ENCODE measurements at places on chromosomes 1 and 21.
A peak's percentile ranks its signal among the peaks of the same experiment; 100 is the strongest.

GRCh38 chr1:199639453-199639852, 388.1 kb upstream of the NR5A2 start:
- no peak for DNase-seq

GRCh38 chr1:180953291-180954004, 40.8 kb downstream of the KIAA1614 start:
- DNase-seq, result no peak

DNA sequence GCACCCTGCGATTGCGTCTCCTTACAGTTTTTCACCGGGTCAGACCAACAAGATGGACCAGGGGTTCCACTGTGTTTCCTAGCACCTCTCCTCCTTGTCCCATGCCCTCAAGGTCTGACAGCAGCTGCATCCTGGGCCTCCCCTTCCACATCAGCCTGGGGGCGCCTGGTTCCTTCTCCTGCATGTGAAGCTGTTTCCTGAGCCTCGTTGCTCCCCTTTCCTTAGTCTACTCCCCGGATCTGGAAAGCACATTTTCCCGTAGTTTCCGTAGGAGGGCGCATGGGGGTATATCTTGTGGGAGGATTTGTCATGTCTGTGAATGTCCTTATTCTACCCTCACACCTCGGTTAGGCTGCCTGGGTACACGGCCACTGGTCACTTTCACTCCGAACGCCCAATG, 6.1 kb downstream of the PRDM15 start:
- DNase-seq, result no peak

GRCh38 chr21:20789729-20790500, 208.3 kb upstream of the NCAM2 start:
- no peak for DNase-seq

DNA sequence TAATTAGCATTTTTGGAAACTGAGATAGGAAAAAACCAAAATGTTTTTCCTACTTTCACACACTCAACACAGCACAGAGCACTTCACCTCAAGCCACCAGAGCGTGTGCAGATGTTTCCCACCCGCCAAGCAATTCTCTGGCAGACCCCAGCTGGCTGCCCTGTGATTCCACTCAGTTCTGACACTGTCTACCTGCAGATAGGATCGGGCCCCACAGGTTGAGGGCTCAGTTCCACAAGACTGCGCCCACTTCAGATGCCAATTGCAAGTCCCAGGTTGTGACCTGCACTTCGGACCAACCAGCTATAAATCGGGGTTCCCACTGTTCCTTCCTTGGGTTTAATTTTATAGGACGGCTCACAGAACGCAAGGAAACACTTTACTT, 9.9 kb downstream of the KIAA1614 start:
- DNase-seq, result no peak

GRCh38 chr1:27868932-27869718, 3.2 kb upstream of the THEMIS2 start:
- no peak for DNase-seq

GRCh38 chr1:119266386-119266785, 102.2 kb upstream of the HAO2 start:
- no peak for DNase-seq

DNA sequence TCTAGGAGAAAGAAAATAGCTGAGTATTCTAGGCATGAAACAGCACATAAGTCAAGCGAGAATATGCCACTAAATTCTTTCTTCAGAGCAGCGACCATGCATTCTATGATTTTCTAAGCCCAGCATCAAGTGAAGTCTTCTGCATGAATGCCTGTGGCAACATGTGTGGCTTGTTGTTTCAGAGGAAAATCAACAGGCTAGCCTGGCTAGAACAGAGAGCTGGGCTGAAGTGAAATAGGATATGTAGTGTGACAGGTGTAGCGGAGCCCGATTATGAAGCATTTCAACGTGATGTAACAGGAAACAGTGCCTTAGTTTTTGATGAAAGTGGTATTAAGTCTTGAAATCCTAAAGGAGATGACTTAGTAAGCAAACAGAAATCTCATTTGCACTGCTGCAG, 7.0 kb downstream of the CSDE1 start:
- no peak for DNase-seq

GRCh38 chr1:153626904-153627714, at the start of gene S100A13:
Gene S100A13 (minus strand): TSS chr1:153627505. CDS start chr1:153626472, 1,033 bp downstream.
- DNase-seq, result peak; percentile 92

DNA sequence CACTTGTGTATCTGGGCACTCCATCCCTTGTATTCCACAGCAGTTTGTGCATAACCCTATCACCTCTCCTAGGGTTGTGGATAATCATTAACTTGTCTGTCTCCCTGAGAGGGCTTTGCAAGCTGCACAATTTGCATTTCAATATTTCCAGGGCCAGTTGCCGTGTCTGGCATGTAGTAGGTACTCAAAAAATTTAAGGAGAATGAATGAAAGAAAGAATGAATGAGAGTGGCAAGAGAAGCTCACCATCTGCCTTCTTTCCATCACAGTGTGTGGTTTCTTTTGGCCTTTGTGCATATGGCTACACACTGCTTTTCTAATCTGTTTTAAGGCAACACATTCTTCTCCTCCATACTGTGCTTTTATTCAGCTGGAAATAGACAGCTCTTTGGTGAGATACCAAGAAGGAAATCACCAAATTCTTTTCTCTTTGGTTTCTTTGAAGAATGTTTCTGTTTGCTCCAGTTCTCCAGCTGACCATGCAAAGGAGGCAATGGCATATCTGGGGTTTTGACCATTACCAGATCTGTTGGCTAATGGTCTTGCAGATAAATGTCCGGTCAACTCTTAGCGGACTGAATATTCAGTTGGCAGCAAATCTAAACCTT, 49.4 kb downstream of the NGF start:
- no peak for DNase-seq
